ENCODE measurements at places on chromosomes 5 and 9.

- DNase-seq = no peak
These were observed 180.9 kb downstream of the TLE1 start for GRCh38 chr9:81508476-81508875.

DNA sequence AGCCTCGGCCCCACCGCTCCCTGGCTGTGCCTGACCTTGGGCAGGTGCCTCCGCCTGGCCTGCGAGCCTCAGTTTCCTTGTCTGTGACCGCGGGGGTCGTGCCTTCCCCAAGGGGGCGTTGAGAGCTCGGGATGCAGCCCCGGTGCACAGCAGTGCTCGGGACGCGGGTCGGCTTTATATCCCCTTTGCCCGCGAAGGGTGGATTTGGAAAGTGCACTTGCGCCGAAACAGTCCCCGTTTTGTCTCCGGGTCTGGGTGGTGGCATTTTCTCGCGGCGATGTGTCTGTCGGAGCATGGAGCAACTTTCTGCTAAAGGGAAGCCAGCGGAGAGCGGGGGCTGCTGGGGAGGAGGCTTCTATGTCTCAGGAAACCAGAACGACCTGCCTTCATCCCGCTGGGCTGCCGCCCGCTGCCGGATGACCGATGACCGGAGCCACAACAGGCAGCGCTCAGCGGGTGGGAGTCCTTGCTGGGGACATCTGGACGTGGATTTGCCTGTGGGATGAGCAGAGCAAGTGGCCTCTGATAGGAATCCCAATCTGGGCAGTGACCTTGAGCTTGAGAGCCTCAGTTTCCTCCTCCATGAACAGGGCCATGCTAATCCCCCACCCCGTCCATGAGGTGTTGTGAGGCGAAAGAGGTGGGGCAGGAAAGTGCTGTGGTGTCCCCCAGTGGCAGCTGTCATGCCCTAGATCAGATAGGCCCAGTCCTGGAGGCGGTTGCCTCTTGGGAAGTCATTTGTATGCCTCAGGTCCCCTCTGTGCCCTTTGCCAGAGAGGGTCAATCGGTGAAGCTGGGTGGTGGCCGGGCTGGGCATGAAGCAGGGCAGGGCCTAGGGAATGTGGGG, 651 bp downstream of the HRH2 start:
- DNase-seq = no peak

GRCh38 chr5:109192555-109193281, 217.1 kb downstream of the PJA2 start:
- no peak for DNase-seq

- no peak for DNase-seq
These were observed 6.0 kb upstream of the BOD1 start for GRCh38 chr5:173622183-173623047.

GRCh38 chr5:143355710-143356109, 47.8 kb downstream of the NR3C1 start:
- DNase-seq = peak; percentile 93

GRCh38 chr9:126148994-126149393, 177.6 kb upstream of the MVB12B start:
- DNase-seq = no peak

DNA sequence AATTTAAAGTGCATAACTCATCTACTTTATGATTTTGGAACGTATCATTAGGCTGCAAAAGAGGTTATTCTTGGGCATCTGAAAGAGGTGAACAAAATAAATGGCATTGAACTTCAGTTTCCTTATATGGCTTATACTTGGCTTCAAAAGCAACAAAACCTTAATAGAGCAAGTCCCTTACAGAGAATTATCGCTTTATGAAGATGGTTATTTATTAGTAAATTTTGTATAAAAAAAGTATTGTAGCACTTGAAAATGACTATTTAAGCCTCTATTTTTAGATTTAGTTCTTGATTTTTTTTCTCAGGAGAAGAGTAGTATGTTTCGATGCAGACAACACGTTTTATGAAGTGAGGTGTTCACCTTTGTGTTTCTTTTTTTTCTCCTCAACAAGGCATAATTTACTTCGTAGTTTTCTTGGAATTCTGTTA, 2.0 kb downstream of the ERBIN start:
- DNase-seq = no peak

- DNase-seq = no peak
These were observed 617.0 kb upstream of the RORB start for GRCh38 chr9:73880101-73880500.

GRCh38 chr5:177526791-177527190, 10.0 kb upstream of the DDX41 start:
- DNase-seq = no peak

- DNase-seq = no peak
These were observed 610 bp downstream of the GFRA3 start for GRCh38 chr5:138273834-138274188.

- no peak for DNase-seq
These were observed 8.5 kb downstream of the DUSP1 start for GRCh38 chr5:172762214-172763119.

DNA sequence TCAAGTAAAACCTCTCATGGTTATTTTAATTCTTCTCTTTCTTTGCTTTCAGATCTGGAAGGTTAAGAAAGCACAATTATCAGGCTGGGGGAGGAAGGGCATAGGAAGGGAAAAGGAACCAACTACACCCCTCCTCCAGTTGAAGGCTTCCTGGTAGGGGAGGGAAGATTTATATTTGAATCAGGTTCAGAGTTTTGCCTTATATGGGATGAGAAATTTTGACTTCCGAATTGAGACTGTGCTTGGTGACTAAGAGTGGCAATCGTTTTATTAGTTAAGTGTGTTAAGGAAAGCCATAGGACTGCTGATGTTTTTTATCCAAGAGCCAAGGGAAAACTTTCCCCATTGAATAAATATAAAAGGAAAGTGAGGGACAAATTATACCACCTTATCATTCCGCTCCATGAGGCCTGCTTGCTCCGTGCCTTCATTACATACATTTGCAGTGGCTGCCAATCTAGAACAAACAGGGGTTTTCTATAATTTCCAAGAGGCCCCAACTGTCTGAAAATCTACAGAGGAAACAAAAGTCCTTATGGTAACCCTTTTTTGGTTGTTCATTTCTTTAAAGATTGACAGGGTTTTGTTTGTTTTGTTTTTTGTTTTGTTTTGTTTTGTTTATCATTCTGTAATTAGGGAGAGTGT, 115.7 kb upstream of the EPB41L4A start:
- no peak for DNase-seq

DNA sequence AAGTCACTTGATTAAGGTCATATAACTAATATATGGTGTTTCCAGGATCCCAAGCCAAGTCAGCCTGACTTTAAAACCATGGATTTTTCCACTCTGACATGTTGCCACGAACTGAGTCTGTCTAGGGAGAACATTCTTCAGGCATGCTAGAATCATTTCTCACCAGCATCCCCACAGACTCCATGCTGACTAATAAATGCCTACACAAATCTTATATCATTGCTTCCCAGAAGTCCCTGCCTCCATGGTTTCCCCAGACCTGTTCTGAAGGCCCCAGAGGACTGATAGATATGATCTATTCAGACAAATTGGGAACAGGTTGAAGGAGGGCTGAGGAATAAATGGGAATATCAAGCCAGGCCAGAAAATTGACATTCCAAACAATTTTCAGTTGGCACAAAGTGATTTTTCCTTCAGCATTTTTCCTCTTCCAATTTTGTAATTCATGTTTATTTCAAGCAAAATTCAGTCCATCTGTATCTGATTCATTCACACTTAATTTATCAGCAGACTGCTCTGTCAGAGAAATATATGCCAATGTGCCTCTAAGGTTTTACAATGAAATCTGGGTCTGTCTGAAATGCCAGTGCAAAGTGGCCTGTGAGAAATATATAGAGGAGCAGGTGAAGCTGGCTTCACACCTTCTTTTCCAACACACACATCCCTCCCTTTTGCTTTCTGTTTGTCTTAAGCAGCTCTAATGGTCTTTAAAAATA, 413.6 kb upstream of the TNC start:
- DNase-seq = peak; percentile 92

DNA sequence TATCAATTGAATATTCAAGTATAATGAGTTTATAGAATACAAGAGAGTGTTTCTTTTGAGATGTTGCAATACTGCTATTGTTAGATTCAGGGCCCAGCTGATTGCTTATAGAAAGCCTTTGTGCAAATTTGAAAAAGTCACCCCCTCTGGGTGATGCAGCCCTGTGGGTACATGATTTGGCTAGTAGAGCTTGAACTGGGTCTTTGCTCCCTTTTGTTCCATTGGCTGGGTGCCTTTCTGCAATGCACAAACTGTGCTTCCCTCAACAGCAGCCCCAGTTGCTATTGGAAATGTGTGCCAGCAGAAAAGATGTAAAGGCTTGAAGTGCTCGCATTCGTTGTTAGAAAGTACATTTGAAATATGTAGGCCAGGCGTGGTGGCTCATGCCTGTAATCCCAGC, 61.8 kb upstream of the CEMIP2 start:
- DNase-seq = no peak

DNA sequence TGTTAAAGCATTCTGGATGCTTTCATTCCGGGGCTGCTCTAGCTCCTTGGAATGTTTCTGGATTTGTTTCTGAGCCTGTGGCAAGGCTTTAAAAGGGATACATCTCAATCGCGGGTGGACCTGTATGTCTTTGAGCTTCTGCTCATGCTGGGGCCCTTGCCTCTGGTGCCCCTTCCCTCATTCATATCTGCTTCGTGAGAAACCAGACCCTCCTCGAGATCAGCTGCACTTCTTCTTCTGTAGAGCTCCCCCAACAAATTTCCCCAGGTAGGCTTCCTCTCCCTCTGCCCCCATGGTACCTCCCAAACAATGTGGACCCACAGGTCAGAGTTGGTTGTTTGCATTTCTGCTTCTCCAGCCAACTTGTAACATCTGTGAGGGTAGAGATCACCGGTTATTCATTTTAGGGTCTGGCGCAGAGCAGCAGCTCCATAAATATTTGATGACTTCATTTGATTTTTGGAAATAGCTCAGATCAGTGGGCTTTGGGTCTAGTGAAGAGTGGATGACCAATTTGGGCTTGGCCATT, 6.6 kb downstream of the ZNF618 start:
- no peak for DNase-seq

GRCh38 chr5:66306844-66307315, 162.8 kb downstream of the SREK1 start:
- DNase-seq = no peak

DNA sequence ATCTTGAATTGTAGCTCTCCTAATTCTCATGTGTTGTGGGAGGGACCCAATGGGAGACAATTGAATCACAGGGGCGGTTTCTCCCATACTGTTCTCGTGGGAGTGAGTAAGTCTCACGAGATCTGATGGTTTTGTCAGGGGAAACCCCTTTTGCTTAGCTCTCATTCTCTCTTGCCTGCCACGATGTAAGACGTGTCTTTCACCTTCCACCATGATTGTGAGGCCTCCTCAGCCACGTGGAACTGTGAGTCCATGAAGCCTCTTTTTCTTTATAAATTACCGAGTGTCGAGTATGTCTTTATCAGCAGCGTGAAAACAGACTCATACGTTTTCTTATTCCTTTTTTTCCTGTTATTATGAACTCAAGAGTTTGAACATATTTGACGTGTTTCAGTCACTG, 39.1 kb downstream of the RETREG1 start:
- no peak for DNase-seq

GRCh38 chr5:117488976-117489500, 914.4 kb upstream of the SEMA6A start:
- peak; percentile 11 for DNase-seq

DNA sequence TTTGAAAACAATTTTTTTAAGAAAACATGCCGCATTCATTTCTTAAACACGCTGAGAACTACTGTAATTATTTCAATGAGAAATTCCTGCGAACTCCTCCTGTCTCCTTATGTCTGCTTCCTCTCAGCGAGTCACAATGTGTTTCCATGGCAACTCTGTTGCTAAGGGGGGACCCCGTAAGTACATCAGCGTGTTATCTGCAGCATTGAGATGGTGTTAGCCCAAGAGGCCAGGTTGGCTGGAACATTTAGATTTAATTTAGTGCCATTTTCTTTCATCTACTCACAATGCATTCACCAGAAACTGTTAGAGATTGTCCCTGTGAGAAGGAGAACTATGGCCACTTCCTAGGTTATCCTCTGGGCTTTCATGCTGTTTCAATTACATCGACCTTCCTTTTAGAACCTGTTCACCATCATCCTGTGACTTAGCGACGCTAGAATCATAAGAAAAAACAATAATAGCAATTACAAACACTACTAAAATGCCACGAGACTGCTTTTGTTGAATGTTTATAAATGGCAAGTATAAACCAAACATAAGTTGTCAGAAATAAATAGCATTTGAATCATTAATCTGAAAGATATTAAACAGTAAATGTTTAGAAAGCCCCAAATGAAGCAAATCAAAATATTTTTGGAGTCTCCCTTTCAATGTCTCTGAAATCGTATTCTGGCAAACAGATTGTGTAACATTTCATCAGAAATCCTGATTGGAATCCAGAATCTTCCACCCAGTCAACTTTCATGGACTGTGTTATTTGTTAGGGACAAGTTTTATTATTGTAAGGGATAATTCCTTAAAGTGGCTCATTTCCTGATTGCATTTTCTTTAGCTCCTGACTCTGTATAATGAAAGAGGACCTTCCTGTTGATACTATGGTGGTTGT, 39.7 kb upstream of the SHC3 start:
- peak; percentile 17 for DNase-seq

DNA sequence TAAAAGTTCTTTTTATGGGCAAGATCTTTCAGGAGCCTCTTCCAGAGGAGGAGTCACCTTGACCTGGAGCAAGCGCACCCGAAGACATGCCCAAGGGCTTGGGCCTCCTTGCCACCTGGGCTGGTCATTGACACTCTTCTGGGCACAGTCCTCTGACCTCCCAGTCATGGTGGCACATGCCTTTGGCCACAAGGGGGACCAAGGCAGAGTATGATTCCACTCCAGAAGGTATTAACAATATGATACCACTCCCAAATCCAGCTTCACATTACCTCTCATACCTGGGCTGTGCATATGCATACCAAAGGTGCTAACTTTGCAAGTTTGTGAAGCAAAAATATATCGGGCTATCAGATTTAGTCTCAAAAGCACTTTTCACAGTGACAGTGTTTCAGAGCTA, 84.6 kb downstream of the MAST4 start:
- DNase-seq = no peak

GRCh38 chr5:93126634-93127033, 454.4 kb downstream of the NR2F1-AS1 start:
- DNase-seq = peak; percentile 60

DNA sequence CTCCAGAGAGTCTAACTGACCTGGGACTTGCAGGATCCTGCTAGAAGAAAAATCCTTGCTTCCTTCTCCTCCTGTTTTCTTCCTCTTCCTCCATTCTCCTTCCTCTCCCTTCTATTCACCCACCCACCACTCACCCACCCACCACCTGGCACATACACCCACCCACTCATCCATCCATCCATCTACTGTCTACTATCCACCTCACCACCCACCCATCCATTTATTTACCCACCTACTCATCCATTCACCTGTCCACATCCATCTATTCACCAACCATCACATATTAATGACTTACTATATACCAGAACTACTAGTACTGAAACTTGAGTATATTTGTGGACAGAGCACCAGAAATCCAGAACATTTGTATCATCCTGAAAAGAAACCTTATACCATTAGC, 49.4 kb downstream of the EHMT1 start:
- DNase-seq = no peak
